ENCODE measurements at places on chromosomes 5 and 9. TPM values are rescaled to one million over a fixed set of nuclear protein-coding genes. Genes with fewer than 3 reads are reported as not detected.

- H3K4me3 ChIP-seq, result no peak overlapping the region
- H3K27me3 ChIP-seq, result no peaks in the 10 kb centered on the region
- H3K4me1 ChIP-seq, result no peaks in the 10 kb centered on the region
- peaks cover 16% of the 10 kb centered on the region for H3K36me3 ChIP-seq
- H3K27ac ChIP-seq, result peak overlapping the region; percentile 58
Measured at GRCh38 chr9:112868461-112868860, 22.2 kb downstream of the SLC46A2 start.

DNA sequence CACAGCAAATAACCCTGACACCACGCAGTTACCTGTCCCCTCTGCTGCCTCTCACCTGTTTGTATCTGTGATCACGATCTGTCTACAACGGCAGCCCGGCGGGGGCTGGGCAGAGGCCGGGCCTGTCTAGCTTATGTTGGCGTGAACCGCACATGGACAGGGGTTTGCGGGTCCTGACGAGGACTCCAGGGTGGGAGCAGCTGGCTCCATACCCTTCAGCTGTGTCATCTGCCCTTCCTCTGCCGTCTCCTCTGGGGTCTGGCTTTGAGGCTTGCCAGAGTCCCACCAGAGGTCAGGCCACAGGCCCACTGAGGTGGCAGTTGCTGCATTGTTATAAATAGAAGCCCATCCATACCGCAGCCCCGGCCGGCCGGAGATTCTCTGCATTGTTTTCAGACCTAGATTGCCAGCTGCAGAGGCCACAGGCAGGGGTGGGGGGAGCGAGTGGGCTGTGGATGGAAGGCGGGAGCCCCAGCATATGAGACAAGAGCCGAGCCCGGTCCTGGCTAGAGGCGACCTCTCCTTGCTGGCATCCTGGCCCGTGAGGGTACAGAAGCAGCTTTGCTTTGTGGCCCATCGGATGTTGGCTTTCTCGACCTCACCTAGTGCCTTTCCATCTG lies 37.8 kb downstream of the FAM78A start:
- H3K36me3 ChIP-seq, result peaks cover 17% of the 10 kb centered on the region
- H3K4me1 ChIP-seq, result peaks cover 38% of the 10 kb centered on the region
- H3K27ac ChIP-seq, result peak overlapping the region; percentile 83
- no peak for DNase-seq
- no peaks in the 10 kb centered on the region for H3K27me3 ChIP-seq
- H3K4me3 ChIP-seq, result no peak overlapping the region

DNA sequence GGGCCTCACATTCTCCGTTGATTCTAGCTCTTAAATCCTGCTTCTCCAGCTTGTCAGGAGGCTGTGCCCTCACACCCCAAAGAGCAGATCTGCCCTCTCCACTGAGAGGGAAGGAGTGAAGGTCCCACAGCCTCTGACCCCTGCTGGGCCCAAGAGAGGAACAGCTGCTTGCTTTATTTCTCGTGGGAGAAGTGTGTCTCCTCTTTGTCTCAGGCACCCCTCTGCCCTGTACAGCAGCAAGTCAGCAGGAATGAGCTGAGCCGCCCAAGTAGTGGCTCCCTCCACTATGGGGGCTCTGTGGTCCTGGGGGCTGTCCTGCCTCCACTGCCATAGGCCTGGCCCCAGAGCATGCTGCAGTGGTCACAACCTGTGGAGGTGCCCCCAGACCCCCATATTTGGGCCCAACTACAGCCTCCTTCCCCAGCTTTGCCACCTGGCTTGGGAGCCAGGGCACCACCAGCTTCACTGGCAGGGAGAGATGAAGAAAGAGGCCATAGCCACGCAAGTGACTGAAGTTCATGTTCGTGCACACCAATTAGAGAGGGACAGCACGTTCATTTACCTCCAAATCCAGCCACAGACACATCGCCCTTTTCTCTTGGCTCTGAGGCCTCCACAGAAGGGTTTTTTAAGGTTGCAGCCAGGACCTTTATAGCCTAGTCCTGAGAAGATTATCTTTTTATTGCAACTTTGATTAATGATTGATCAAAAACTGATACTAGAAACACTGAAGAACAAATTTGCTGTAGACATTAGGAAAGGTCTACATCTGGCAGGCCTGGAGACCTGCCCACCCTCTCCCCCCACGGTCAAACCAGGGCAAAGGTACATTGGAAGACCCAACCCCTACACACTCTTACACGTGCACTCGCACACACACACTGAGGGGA lies 27.5 kb downstream of the IRF1 start:
- no peak overlapping the region for H3K4me3 ChIP-seq
- no peak for DNase-seq
- H3K27me3 ChIP-seq, result no peaks in the 10 kb centered on the region
- no peaks in the 10 kb centered on the region for H3K36me3 ChIP-seq
- peak overlapping the region; percentile 70 for H3K27ac ChIP-seq

- no peak overlapping the region for H3K4me3 ChIP-seq
- DNase-seq, result no peak
- no peaks in the 10 kb centered on the region for H3K36me3 ChIP-seq
- H3K27ac ChIP-seq, result no peak overlapping the region
Measured at GRCh38 chr5:96790961-96791504, 16.7 kb downstream of the ERAP1 start.

DNA sequence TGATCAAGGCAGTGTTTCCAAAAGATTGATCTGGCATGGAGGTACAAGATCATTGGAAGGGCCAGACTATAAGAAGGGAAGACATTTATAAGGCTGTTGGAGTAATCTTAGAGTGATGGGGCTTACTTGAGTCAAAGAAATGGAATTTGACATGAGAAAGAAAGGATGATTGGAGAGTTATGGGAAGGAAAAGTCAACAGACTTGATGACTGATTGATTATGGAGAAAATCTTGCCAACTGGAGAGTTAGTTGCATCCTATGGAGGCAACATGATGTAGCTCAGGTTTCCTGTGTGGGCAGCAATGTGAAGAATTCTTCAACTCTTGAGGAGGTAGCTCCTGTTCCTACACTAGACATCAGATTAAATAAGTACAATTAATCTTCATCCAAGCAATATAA lies 10.9 kb upstream of the MAST4 start:
- H3K4me1 ChIP-seq, result no peaks in the 10 kb centered on the region
- no peak for DNase-seq
- H3K27ac ChIP-seq, result no peak overlapping the region
- no peaks in the 10 kb centered on the region for H3K36me3 ChIP-seq
- H3K4me3 ChIP-seq, result no peak overlapping the region

Gene FYB1
- total RNA-seq, result 2.8 TPM

GRCh38 chr5:169202969-169203368 lies 98.0 kb downstream of the SLIT3 start:
- no peaks in the 10 kb centered on the region for H3K4me1 ChIP-seq
- H3K36me3 ChIP-seq, result no peaks in the 10 kb centered on the region
- no peaks in the 10 kb centered on the region for H3K27me3 ChIP-seq
- no peak overlapping the region for H3K27ac ChIP-seq

Gene F12
- not detected for total RNA-seq

Gene SNCAIP
- 0.93 TPM for total RNA-seq

DNA sequence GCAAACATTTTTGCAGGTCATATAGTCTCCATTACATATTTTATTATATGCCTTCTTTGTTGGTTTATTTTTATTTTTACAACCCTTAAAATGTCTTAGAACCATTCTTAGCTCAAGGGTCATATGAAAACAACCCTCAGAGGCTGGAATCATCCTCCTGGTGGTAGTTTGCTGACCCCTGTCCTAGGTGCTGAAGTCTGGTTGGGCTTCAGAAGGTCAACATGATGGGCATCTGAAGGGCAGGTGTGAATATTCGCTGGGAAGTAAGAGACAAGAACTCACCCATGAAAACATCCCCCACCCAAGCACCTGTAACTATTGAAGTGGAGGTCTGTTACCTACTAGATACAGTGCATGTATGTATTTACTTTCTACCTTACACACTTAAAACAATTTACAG lies 75.4 kb downstream of the OSMR start:
- H3K4me1 ChIP-seq, result peaks cover 3% of the 10 kb centered on the region
- peaks cover 61% of the 10 kb centered on the region for H3K36me3 ChIP-seq
- no peaks in the 10 kb centered on the region for H3K27me3 ChIP-seq
- no peak overlapping the region for H3K27ac ChIP-seq

GRCh38 chr5:172828911-172829431 lies 5.1 kb upstream of the ERGIC1 start:
- H3K4me3 ChIP-seq, result no peak overlapping the region
- no peaks in the 10 kb centered on the region for H3K36me3 ChIP-seq
- no peak for DNase-seq
- no peaks in the 10 kb centered on the region for H3K27me3 ChIP-seq
- H3K27ac ChIP-seq, result no peak overlapping the region
- H3K4me1 ChIP-seq, result peaks cover 29% of the 10 kb centered on the region

- no peaks in the 10 kb centered on the region for H3K36me3 ChIP-seq
- H3K27me3 ChIP-seq, result no peaks in the 10 kb centered on the region
- no peak overlapping the region for H3K27ac ChIP-seq
- peaks cover 7% of the 10 kb centered on the region for H3K4me1 ChIP-seq
- H3K4me3 ChIP-seq, result no peak overlapping the region
Measured at GRCh38 chr9:89655990-89656657, 51.3 kb downstream of the GADD45G start.

Gene SPINK7
- total RNA-seq, result not detected

DNA sequence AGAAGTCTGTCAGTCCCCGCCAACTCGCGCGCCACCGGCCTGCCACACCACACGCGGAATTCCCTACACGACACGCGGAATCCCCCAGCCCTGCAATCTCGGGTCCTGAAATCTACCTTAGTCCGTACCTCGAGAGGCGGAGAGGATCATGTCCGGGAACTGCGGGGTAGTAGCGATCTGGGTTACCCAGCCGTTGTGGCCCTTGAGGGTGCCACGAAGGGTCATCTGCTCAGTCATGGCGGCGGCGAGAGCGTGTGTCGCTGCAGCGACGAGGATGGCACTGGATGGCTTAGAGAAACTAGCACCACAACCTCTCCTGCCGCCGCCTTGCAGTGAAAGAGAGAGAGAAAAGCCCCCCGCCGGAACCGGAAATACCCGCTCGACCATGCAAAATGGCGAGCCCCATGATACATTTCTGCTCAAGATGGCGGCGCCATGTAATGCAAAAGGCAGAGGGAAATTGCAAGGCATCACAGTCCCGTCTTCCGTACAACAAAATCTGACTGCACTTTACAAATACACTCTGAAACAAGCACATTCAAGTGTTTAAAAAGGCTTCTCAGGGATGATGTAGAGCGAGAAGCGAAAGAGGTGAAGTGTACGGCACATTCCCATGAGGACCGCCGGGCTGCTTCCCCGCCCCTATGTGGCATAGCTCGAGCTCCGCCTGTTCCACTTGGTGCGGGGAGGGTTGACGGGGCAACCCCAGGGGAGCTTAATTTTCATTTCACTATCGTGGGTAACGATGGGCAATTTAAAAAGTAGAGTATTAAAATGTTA lies at the start of gene RACK1:
TSS of gene RACK1 (minus strand) at position 343 of the 780 bp plus-strand sequence. CDS start at position 237, 106 bp downstream.
- no peaks in the 10 kb centered on the region for H3K27me3 ChIP-seq
- H3K36me3 ChIP-seq, result peaks cover 34% of the 10 kb centered on the region

DNA sequence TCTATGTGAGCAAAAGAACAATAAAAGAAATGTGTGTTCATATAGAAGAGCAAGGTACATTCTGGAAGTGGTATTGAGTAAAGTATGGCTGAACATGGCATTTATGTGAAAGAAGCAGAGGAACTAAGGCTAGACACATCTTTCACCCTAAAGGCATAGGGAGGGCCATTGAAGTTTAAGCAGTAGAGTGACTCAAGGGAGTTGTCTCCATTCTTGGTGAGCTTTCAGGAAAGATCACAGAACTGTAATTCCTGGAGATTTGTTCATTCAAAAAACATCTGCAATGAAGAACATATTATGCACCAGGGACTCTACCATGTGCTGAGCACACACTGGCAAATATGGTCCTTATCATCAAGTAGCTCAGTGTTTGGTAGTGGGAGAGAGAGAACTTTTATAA lies 24.8 kb upstream of the HTR1A start:
- no peaks in the 10 kb centered on the region for H3K27me3 ChIP-seq
- H3K4me3 ChIP-seq, result no peak overlapping the region
- no peaks in the 10 kb centered on the region for H3K4me1 ChIP-seq
- no peak for DNase-seq
- no peaks in the 10 kb centered on the region for H3K36me3 ChIP-seq

DNA sequence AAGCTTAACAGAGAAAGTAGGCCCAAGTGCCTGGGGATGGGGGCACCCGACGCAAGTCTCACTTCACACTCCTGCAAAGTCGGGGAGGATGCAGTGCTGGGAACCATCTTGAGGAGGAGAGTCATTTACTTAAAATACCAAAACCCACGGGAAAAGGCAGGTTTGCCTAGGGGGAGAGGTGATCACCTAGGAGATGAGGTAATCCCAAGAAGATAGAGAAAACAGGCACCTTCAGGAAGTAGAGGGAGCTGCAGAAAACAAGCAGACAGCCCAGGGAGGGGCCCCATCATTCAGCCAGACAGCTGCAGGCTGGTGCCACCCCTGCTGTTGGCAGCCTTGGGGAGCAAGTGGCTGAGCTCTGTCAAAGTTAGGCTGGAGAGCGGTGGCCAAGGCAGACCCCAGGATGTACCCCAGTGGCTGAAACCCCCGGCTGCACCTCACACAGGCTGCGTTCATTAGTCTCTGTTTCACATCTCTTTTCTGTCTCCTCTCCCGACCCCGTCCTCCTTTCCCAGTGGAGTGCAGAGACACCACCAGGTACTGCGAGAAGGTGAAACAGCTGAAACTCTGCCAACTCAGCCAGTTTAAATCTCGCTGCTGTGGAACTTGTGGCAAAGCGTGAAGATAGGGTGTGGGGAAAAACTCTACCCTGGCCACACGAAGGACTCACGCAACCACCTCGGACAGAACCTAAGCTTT lies 124.9 kb downstream of the SAXO1 start:
- no peak overlapping the region for H3K4me3 ChIP-seq
- H3K36me3 ChIP-seq, result no peaks in the 10 kb centered on the region
- no peaks in the 10 kb centered on the region for H3K27me3 ChIP-seq
- H3K4me1 ChIP-seq, result no peaks in the 10 kb centered on the region
- no peak overlapping the region for H3K27ac ChIP-seq

DNA sequence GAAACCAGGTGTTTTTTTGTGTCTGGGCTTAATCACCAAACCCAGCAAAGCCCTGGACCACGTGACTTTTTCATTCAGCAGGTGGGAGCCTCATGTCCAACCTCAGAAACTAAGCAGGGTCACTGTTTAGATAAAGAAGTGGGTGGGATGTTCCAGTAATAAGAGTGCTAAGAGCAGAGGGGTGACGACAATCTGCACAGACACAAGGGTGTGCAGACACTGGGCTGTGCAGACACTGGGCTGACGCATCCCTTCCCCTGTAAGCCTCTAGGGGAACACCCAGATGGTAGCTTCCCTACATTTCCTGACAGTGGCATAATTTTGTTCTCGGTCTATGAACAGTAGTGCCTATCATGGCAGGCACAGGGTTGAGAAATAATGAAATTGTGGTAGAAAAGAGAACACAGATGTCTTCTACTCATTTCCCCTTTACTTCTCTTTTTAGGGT lies 85.1 kb downstream of the SAXO1 start:
- H3K4me1 ChIP-seq, result no peaks in the 10 kb centered on the region
- no peaks in the 10 kb centered on the region for H3K27me3 ChIP-seq
- no peak for DNase-seq
- no peak overlapping the region for H3K4me3 ChIP-seq

Gene OR1Q1
- not detected for total RNA-seq

Gene TRPM6
- total RNA-seq, result 0.48 TPM

Gene CTNNAL1
- 76.3 TPM for total RNA-seq

GRCh38 chr9:1759771-1760300 lies 255.3 kb upstream of the SMARCA2 start:
- no peaks in the 10 kb centered on the region for H3K36me3 ChIP-seq
- DNase-seq, result no peak
- no peak overlapping the region for H3K4me3 ChIP-seq
- no peak overlapping the region for H3K27ac ChIP-seq
- no peaks in the 10 kb centered on the region for H3K27me3 ChIP-seq

Gene TAS2R1
- not detected for total RNA-seq
